ENCODE measurements at places on chromosomes 13 and 19.
A peak's percentile ranks its signal among the peaks of the same experiment; 100 is the strongest.

- DNase-seq = no peak
Observed at GRCh38 chr13:38204556-38204955, 145.1 kb upstream of the UFM1 start.

- no peak for DNase-seq
Observed at GRCh38 chr19:867855-868457, 8.5 kb downstream of the CFD start.

DNA sequence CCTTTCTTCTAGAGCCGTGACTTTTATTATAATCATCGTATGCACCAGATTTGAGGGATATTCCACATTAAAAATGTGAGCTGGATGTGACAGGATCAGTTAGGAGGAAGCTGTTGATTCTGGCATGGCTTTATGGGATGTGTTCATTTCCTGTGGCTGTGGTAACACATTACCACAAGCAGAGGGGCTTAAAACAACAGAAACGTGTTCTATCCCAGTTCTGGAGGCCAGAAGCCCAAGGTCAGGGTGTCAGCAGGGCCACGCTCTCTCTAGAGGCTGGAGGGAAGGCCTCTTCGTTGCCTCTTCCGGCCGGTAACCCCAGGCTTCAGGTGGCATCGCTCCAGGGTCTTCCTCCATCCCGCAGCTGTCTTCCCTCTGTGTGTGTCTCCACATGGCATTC is 14.5 kb downstream of the MED25 start:
- DNase-seq = no peak

GRCh38 chr19:45817725-45818301 is 2.7 kb upstream of the RSPH6A start:
- no peak for DNase-seq

DNA sequence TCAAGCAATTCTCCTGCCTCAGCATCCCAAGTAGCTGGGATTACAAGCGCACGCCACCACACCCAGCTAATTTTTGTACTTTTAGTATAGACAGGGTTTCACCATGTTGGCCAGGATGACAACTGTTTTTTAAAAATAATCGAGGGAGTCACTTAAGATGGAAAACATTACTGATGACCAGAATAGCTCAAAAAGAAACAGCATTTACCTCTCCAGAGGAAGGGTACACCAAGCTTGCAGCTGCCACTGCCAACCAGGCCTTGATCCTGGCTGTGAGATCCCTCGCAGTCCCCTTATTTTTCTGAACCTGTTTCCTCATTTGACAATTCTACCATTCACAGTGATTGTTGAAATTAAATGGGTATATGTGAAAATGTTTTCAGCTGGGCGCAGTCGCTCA is 14.5 kb downstream of the PDCD5 start:
- no peak for DNase-seq

GRCh38 chr13:50387051-50387581 is 371.9 kb downstream of the KCNRG start:
- DNase-seq = no peak

DNA sequence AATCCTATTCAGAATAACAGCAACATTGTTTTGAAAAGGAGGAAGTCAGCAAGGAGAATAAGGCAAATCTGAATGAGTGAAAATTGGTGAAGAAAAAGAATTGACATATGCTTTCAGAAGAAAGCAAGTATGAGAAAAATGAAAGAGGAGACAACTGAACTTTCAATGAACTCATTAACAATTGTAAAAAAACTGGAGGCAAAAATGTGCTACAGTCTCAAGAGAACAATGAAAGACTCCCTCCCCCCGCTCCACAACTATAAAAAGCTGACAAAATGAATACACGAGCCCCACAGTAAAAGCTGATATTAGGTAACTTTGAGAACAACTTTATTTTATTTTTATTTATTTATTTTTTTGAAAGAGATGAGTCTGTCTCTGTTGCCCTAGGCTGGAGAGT is 373.1 kb downstream of the DIAPH3 start:
- DNase-seq = peak; percentile 70

DNA sequence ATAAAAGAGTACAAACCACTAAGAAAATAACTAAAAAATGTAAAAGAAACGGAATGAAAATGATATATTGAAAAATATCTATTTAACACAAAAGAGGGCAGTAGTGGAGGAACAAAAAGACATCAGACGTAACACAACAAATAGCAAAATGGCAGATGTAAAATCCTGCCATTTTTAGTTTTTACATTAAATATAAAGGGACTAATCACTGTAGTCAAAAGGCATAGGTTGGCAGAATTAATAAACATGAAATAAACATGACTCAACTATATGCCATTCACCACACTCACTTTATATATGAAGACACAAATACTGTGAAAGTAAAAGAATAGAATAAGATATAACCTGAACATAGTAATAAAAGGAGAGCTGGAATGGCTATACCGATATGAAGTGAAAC is 11.0 kb downstream of the MTUS2 start:
- DNase-seq = no peak

GRCh38 chr19:33290956-33291622 is 11.2 kb downstream of the CEBPA start:
- no peak for DNase-seq
